Nephron progenitor cell (in vitro differentiated cells): ENCODE measurements at places on chromosomes 1 and 21.

GRCh38 chr1:234311414-234311813 is 61.8 kb upstream of the COA6 start:
- DNase-seq, result no peak

- DNase-seq, result no peak
Measured at GRCh38 chr1:110310300-110310699, 28.9 kb upstream of the RBM15 start.

GRCh38 chr1:211521102-211521815 is 29.3 kb upstream of the RD3 start:
- DNase-seq, result no peak

DNA sequence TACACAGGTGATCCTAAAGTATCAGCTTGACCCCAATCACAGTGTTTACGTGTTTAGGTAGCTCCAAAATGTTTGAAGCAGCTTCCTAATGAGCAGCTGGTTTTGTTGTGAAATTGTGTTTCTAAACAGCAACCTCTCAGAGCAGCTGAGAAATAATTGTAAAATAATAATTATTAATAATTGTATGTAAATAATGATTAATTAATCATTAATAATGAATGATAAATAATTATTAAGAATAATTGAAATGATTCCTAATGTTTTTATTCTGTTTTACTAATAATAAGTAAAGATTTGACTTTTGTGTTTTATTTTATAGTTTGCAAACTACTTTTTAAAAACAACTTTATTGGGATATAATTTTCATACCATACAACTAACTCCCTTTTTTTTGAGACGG is 182.2 kb downstream of the URB2 start:
- no peak for DNase-seq

DNA sequence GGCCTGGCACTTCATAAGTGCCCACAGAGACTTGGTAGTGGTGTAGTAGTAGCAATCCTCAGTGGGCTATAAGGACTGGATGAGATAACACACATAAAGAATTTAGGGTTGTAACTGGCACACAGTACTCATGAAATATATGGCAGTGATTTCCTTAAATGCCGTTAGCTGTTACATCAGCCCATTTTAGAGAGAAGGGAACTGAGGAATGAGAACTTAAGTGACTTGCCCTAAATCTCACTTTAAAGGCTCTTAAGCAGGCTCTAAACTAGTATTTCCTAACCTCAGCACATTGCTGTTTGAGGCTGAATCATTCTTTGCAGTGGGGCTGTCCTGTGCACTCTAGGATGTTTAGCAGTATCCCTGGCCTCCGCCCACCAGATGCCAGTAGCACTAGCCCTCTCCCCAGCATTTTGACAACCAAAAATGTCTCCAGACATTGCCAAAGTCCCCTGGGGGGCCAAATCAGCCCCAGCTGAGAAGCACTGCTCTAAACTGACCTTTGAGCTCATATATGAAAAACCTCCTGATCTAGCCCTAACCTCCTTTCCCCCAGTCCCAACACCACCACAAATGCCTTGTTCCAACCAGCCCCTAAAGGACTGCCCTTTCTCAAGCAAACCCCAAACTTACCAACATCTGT is 11.6 kb downstream of the CAMK2N1 start:
- no peak for DNase-seq

- peak; percentile 67 for DNase-seq
Measured at GRCh38 chr1:21216835-21217811, 40.4 kb upstream of the EIF4G3 start.

DNA sequence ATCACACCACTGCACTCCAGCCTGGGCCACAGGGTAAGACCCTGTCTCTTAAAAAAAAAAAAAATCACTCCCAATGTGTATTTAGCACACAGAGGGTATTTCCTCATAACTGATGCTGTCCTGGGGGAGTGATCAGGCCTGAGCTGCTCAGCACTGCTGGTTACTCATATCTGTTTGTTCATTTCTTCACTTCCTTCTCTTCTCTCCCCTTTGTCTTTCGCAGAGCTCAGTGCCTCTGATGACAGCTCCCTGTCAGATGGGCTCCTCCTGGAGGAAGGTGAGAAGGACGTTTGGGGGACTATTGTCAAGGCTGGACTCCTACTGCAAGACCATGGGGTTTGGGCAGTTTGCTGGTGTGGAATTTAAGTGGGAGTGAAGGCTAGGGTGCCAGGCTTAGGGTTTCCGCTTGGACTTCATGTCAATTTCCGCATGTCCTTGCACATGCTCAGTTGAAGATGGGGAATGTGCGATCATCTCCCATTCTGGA is 13.0 kb downstream of the INAVA start:
- DNase-seq, result no peak

- peak; percentile 48 for DNase-seq
Measured at GRCh38 chr1:998745-998994, 1.2 kb downstream of the HES4 start.

- no peak for DNase-seq
Measured at GRCh38 chr21:32087447-32087846, 191.4 kb downstream of the MIS18A start.

DNA sequence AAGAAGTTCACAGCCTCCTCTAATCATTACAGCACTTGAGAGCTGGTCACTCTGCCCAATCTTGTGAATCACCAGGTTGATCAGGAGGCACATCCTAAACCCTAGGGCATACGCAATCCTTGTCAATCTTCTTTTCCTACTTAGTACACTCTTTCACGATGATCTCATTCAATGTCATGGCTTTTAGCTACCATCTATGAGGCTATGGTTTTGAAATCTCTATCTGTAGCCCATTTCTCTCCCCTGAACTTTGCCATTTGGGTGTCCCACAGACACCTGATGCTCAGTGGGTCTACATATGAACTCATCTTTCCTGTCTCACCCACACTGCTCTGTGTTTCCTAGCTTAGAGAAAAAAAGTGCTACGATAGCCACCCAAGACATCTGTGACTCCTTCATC is 1.9 kb upstream of the MED18 start:
- DNase-seq, result no peak

DNA sequence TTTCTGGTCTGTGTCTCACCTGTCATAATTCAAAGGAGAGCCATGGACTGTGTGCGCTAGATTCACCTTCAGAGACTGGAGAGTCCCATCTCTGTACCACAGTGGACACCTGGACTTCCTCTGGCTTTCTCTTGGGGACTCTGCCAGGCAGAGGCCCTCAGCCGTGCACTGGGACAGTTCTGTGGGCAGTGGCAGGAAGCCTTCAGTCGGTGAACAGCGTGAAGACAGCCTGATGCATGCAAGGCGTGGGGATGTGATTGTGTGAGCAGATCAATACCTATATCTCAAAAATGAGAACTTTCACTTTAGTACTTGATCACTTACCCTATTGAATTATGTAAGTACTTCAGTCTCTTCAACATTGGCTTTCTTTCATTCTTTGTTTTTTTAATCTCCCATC is 245.3 kb downstream of the DISC1 start:
- no peak for DNase-seq

DNA sequence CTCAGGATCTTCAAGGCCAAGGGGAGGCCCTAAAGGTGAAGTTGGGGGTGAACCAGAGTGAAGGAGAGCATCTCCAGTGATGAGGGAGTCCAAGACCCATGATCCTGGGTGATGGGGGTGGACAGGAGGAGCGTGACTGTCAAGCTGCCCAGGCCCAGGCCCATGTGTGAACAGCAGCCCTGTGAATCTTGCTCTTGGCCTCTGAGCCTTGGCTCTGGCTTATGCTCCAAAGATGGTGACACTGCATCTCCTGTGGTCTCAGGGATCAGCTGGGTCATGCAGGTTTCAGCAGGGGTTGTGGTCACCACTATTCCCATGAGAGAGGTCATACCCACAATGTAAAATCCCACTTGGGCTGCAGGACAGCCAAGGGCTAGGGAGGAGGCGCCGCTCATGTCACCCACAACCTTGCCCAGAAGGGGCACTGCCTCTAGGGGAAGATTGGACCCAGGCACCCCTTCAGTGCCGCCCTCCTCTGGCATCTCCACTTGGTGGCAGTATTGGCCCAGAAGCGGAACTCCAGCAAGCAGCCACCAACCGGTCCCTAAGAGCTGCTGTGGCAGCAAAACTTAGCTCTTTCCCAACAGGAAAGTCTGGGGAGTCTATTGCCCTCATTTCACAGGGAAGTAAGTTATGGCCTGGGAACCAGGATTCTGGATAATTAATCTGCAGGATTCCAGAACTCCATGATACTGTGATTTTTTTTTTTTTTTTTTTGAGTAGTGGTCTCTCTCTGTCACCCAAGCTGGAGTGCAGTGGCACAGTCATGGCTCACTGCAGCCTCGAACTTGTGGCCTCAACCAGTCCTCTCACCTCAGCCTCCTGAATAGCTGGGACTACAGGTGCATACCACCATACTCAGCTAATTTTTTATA is 7.5 kb upstream of the WNT3A start:
- peak; percentile 75 for DNase-seq

GRCh38 chr1:91121366-91121765 is 99.5 kb upstream of the ZNF644 start:
- DNase-seq, result no peak

GRCh38 chr21:38219049-38219628 is 37.7 kb upstream of the KCNJ15 start:
- DNase-seq, result peak; percentile 61

GRCh38 chr1:226248796-226249195 is 25.3 kb downstream of the MIXL1 start:
- DNase-seq, result no peak

GRCh38 chr21:34864370-34865149 is 184.5 kb downstream of the RUNX1 start:
- no peak for DNase-seq

GRCh38 chr1:99532276-99532580 is 113.7 kb upstream of the PALMD start:
- no peak for DNase-seq

DNA sequence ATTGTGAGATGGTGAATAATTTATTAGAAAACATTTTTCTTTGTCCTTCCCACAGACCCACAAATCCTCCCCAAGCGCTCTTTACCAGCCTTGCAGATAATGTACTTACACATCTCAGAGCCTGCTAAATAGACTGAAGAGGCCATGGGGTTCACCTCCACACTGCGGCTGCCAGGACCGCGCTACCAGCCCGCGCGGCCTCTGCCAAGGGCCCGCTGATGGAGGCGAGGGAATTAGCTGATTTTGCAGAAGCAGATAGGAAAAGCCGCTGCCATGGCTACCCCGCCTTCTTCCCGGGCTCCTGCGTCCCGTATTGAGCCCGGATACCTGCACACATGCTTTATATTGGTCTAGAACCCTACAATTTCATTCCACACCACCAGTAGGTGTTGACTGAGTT is 248.0 kb upstream of the FOXD3 start:
- DNase-seq, result no peak

GRCh38 chr1:32937061-32937460 is 27.5 kb downstream of the RNF19B start:
- no peak for DNase-seq

- no peak for DNase-seq
Measured at GRCh38 chr1:180964595-180964994, 51.9 kb downstream of the KIAA1614 start.

GRCh38 chr1:78114034-78114956 is 68.5 kb downstream of the GIPC2 start:
- peak; percentile 55 for DNase-seq

GRCh38 chr1:187264995-187265602 is 436.4 kb downstream of the PLA2G4A start:
- peak; percentile 23 for DNase-seq

DNA sequence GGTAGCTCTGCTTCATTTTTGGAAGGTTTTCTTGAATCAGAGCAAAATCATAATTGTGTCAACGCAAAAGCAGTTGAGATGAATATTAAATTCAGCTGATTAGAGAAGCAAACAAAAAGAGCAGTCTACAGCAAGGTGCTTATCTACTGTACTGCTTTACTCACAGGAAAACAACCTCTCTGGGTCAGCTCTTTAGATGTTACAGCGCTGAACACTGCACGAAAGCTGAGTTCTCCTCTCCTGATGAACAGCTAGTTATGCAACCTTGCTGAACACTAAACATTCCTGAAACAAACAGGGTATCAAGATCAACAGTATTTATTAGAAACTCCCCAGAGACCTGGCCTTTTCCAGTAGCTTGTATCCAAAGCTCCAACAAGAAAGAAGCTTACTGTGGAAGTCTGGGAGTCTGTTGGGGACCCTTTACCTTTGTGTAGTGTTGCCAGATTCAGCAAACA is 41.3 kb downstream of the TBCE start:
- no peak for DNase-seq

- no peak for DNase-seq
Measured at GRCh38 chr1:74363220-74363619, 128.0 kb downstream of the TNNI3K start.

DNA sequence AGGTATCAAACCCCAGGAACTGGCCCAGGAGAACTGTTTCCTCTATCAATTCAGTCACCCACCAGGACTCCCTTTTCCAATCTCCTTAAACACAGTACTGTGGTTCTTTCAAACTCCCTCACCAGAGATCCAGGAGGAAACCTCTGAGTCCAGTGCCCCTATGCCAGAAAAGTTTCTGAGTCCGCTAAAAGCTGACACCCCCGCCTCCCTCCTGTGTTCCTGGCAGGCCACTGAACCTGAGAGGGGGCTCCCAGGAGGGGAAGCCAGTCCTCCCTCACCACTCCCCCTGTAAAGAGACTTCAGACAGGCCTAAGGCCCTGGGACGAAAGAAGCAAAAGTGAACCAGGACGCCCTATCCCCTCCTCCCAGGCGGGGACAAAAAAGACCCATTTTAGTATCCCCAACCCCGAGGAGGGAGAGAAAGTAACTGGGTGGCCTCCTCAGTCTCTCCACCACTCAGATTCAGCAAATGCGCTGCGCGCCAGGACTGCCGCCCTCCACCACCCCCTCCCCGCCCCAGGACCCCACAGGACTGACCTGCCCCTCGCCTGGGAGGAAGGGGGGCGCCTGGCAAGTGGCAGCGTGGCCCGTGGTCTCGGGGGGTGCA is 624 bp downstream of the SLC41A1 start:
- DNase-seq, result no peak

- DNase-seq, result no peak
Measured at GRCh38 chr1:218750216-218750970, 405.3 kb downstream of the TGFB2 start.

GRCh38 chr21:36321325-36322082 is 1.5 kb downstream of the MORC3 start:
- DNase-seq, result peak; percentile 8

DNA sequence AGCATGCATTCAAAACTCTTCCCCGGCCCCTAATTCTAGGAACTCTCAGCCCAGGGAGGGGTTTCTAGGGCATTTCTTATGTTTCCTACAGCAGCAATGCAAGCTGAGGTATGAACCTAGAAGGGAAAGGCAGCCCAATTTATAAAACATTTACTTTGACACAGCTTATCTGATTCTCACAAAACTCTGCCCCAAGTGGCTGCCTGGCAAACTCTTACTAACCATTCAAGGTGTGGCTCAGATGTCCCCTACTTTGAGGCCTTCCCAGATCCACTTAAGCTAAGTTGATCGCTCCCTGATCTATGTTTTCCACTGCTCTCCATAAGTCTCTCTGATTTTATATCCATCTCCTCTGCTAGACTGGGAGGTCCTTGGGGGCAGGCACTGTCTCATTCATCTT is 35.4 kb downstream of the AK2 start:
- DNase-seq, result no peak

DNA sequence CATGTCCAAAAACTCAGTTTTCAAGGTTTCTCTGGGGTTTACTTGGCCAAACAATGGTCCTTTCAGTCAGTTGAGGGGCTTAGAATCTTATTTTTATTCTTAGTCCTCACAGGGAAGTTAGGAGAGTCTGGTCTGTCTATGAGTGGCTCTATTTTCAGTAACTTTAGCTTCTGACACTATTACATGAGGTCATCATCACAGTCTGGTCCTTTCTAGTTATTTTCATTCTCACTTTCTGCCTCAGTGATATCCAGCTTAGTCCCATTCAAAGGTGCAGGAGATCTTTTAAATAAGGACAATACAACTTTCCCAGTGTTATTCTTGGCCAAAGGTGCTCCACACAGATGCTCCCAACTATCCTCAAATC is 30.0 kb upstream of the FGGY start:
- no peak for DNase-seq
